ENCODE measurements at places on chromosomes 5 and 9. TPM values are rescaled to one million over a fixed set of nuclear protein-coding genes. Genes with fewer than 3 reads are reported as not detected.

The TMC1 gene
- total RNA-seq = 0.49 TPM

- H3K4me3 ChIP-seq = no peak overlapping the region
- DNase-seq = peak; percentile 38
These were observed 27.1 kb upstream of the FAM240B start for GRCh38 chr9:38747067-38747466.

- H3K27me3 ChIP-seq = no peaks in the 10 kb centered on the region
- DNase-seq = no peak
- no peak overlapping the region for H3K4me3 ChIP-seq
- peaks cover 1% of the 10 kb centered on the region for H3K4me1 ChIP-seq
- no peak overlapping the region for H3K27ac ChIP-seq
- H3K36me3 ChIP-seq = peaks cover 48% of the 10 kb centered on the region
These were observed 34.9 kb upstream of the HMCN2 start for GRCh38 chr9:130230631-130231030.

DNA sequence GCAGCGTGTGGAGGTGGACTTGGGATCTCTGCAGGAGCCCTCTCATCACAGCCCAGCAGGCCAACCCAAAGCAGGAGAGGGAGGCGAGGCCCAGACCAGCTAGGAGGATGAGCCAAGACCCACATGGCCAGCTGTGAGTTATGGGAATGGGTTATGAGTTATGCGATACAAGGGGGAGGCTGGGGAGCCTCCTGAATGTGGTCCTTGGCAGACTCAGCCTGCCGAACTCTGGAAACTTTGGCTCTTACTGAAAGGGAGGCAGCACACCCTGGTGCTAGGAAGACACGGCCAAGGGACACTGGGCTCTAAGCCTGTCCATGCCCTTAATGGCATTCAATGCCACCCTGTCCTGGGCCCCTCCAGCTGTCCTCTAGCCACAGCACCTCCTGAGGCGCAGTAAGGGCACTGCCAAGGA lies 7.7 kb upstream of the VAV2 start:
- peak overlapping the region; percentile 81 for H3K27ac ChIP-seq
- H3K4me1 ChIP-seq = peaks cover 46% of the 10 kb centered on the region
- no peak overlapping the region for H3K4me3 ChIP-seq
- peak; percentile 88 for DNase-seq
